ENCODE measurements at places on chromosomes 1 and 21. TPM values are rescaled to one million over a fixed set of nuclear protein-coding genes. Genes with fewer than 3 reads are reported as not detected.
A peak's percentile ranks its signal among the peaks of the same experiment; 100 is the strongest.

DNA sequence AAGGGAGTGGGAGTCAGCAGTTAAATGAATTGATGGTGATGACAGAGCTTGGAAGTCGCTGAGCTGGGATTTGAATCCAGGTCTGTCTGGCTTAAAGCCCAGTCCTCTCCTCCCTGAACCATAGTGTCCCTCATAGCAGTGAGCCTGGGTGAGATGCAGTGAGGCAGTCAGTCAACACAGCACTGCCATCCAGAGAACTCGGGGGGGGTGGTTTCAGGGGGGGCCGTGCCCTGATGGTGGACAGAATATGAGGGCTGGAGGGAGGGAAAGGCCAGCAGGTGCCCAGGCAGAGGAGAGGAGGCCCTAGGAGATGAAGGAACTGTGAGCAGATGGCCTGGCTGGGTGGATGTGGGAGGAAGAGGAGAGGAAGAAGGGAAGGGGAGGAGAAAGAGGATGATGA lies 405.6 kb downstream of the PTPRU start:
- no peak for DNase-seq

The TRIM46 gene
- total RNA-seq: 3.4 TPM

DNA sequence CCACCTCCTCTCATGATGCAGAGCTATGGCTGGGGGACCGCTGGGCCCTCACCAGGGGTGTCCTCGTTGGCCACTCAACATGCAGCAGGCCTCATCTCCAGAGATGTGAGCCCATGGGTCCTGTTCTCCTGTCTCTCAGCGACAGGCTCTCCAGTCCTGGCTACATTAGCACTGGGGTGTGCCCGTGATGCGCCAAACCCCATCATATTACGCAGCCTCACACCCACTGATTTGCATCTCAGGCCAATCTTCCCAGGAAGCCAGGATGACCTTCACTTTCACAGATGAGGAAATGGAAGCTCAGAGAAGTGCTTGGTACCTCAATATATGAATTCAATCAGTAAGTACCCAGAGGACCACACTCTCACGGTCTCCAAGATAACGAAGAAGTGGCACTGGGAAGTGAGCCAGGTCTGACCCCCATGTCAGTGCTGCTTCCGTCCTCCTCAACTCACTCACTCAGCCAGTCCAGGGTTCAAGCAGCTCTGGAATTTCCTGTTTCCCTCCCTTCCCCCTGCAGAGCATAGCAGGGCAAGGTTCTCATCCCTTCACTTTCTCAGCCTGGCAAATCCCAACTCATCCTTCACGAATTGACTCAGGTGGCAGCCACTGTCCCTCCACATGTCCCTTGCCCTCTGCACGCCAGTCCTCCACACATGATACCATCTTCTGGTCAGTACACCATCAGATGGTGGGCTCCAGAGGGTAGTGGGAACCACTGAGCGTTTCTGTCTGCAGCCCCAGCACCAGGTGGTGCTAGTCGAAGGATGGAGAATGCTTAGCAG lies 28.9 kb upstream of the EVA1B start:
- DNase-seq: peak; percentile 73

The FMO3 gene
- 0.57 TPM for total RNA-seq

GRCh38 chr1:19815801-19816736 lies 986 bp upstream of the RNF186 start:
- DNase-seq: no peak

The COPA gene
- 243 TPM for total RNA-seq

DNA sequence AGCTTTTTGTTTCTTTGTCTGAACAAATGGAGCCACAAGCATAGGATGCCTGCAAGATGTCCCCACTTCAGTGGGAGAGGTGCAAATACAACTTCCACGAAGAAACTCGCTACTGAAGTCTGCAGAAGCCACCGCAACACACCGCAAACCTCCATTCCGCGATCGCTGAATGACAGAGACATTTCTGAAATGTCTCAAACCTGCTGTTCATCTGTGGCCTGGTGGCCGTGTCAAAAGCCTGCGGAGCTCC lies 1.0 kb downstream of the TP53BP2 start:
- DNase-seq: no peak

DNA sequence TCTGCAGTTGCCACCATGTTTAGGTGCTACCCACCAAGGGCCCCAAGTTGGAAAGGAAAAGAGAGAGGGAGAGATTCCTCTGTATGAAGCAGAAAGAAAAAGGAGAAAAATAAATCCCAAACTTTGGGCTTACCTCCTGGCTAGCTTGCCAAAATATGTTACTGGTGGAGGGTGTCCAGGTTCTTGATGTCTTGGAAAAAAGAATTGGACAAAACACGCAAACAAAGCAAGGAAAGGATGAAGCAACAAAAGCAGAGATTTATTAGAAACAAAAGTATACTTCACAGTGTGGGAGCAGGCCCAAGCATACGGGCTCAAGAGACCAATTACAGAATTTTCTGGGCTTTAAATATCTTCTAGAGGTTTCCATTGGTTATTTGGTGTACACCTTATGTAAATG lies 204.5 kb upstream of the LRRC7 start:
- DNase-seq: no peak

The NOS1AP gene
- 2.4 TPM for total RNA-seq

GRCh38 chr1:83637009-83637408 lies 361.9 kb downstream of the TTLL7 start:
- no peak for DNase-seq

GRCh38 chr1:201429736-201430501 lies 8.4 kb upstream of the TNNI1 start:
- no peak for DNase-seq

GRCh38 chr1:151369621-151370048 lies 2.9 kb downstream of the SELENBP1 start:
- no peak for DNase-seq

GRCh38 chr21:16437586-16437985 lies 707.8 kb downstream of the USP25 start:
- no peak for DNase-seq

The PTPRU gene
- 3.0 TPM for total RNA-seq

- no peak for DNase-seq
Measured at GRCh38 chr1:83318366-83318765, 680.6 kb downstream of the TTLL7 start.

- DNase-seq: no peak
Measured at GRCh38 chr1:228979325-228979699, 244.0 kb downstream of the RHOU start.

The INSRR gene
- total RNA-seq: not detected

GRCh38 chr1:175579956-175580750 lies 163.2 kb downstream of the TNR start:
- DNase-seq: no peak

The GNAT2 gene
- total RNA-seq: not detected

The MEX3A gene
- 11.2 TPM for total RNA-seq

- DNase-seq: peak; percentile 26
Measured at GRCh38 chr1:205632669-205633169, 908 bp upstream of the ELK4 start.

GRCh38 chr1:156860113-156860627 lies 495 bp upstream of the NTRK1 start:
- peak; percentile 30 for DNase-seq

The GDAP2 gene
- total RNA-seq: 24.1 TPM

GRCh38 chr1:18004278-18004677 lies 103.3 kb upstream of the IGSF21 start:
- no peak for DNase-seq

The S100A7A gene
- not detected for total RNA-seq

- DNase-seq: no peak
Measured at GRCh38 chr1:2003541-2004131, at the start of gene CFAP74. TSS of gene CFAP74 (minus strand) at chr1:2003786. CDS start at chr1:1990956, 12,830 bp downstream.

DNA sequence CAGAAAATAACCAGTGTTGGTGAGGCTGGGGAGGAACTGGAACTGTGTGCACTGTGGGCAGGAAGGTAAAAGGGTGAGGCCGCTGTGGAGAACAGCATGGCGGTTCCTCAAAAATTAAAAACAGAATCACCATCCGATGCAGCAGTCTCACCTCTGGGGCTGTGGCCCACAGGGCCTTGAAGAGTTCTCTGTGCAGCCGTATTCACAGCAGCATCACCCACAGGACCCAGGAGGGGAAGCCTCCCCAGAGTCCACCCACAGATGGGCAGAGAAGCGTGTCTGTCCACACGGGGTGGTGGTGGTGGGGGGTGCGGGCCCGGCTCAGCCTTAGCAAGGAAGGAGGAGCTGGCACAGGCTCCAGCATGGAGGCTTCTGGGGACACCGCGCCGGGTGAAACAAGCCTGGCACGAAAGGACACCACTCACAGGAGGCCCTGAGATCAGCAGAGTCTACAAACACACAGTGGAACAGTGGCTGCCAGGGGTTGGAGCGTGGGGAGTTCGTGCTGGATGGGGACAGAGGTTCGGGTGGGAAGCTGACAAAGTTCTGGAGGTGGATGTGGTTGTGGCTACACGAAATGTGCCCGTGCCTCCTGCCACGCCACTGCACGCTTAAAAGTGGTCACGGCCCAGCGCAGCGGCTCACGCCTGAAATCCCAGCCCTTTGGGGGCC lies 11.5 kb downstream of the MORN1 start:
- no peak for DNase-seq

The KCNJ10 gene
- not detected for total RNA-seq

The S100A13 gene
- total RNA-seq: 116 TPM

DNA sequence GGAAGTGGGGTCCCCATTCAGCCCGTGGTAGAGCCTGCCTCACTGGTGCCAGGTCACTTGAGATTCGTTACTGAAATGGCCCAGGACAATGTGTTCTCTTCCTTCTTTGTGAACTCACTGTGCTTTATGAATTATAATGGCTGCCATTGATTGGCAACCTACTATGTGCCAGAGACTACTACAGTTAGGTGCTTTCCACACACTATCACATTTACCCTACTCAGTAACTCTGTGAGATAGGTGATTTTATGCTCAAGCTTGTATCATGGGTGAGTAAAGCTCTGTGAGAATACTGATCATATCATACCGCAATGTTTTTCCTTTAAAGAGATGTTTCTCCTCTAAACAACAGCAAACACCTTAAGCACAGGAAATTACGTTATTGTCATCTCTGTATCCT lies 225.9 kb downstream of the SMYD3 start:
- no peak for DNase-seq

DNA sequence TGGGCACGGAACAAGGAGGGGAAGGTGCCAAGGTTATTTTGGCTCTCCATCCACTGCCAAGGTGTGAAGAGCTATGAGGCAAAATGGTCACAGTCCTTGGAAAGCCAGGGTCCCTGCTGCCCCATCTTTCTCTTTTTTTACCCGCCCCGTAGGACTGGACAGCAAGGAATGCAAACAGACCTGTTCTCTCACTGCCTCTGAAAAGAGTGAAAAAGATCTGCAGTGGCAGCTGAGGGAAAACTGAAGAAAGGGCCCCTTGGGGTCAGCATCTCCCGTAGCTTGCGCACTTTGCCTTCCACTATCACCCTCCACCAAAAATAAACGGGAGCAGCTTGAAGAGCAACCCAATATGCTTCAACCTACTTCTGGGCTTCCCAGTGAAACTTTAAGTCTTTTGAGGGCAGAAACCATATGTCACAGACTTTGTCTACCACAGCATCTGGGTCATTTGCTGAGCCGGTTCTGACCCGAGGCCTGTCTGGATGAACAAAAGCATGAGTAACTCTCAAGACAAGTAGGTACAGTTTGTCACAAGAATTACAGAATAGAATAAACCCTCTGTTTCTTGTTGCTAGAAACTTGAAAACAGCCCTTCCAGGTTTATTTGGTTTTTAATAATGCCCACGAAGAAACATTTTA lies 9.4 kb upstream of the KIF14 start:
- DNase-seq: no peak

DNA sequence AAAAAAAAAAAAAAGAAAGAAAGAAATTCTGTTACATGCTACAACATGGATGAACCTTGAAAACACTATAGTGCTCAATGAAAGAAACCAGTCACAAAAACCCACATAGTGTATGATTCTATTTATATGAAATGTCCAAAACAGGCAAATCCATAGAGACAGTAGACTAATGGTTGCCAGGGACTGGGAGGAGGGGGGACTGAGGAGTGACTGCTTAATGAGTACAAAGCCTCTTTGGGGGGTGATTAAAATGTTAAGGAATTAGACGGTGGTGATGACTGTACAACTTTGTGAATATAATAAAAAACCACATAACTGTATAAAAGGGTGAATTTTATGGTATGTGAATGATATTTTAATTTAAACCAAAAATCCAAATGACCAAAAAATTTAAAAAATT lies 116.0 kb upstream of the GUCA2B start:
- no peak for DNase-seq

- no peak for DNase-seq
Measured at GRCh38 chr1:13699936-13700520, at the start of gene PRDM2. TSS of gene PRDM2 (plus strand) at chr1:13700188. CDS start at chr1:13715606, 15,418 bp downstream.

DNA sequence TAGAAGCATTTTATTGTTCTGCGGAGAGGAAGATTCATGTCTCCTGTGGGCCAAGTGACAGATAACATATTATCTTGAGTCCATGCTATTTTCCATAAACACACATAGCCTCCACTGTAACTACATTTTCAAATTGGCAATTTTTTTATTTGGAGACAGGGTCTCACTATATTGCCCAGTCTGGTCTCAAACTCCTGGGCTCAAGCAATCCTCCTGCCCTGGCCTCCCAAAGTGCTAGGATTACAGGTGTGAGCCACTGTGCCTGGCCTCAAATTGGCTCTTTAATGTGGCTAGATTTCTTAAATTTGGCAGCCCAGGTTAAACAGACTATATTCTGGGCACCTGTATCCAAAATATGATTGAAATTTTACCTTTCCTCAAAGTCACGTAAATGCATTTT lies 13.8 kb downstream of the NOS1AP start:
- DNase-seq: no peak

The PLK3 gene
- 11.3 TPM for total RNA-seq

DNA sequence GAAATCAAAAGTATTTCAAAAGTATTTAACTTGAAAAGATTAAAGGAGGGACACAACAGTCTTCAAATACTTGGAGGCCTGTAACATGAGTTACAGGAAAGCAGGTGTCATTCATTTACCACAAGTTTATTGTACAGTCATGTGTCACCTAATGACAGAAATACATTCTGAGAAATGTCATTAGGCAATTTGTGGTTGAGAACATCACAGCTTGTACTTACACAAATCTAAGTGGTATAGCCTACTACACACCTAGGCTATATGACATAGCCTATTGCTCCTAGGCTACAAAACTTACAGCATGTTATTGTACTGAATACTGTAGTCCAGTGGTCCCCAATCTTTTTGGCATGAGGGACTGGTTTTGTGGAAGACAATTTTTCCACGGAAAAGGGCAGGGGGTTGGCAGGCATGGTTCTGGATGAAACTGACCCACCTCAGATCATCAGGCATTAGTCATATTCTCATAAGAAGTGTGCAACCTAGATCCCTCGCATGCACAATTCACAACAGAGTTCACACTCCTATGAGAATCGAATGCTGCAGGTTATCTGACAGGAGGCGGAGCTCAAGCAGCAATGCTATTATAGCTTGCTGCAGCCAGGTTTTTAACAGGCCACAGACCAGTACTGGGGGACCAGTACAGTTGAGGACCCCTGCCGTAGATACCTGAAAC lies 25.0 kb upstream of the PHTF1 start:
- no peak for DNase-seq

- DNase-seq: no peak
Measured at GRCh38 chr1:210302501-210302900, 26.2 kb upstream of the HHAT start.

The GPR153 gene
- total RNA-seq: 4.1 TPM

DNA sequence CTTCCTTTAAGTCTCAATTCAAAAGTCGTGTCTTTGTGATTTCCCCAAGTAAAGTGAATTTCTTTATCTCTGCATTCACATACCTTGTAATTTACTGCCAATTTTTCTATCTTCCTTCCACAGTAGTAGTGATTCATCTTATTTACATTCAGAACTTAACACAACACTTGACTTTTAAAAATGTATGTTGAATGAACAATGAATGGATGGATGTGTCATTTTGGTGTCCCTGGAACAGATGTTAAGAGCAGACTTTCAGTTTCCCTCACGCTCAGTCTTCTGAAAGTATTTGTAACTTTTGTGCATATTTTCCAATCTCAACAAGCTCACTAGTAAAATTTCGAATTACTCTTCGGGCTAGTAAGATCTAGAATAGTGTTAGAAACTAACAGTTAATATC lies 352.0 kb downstream of the HHIPL2 start:
- DNase-seq: no peak

All from A172 (cell line).